ENCODE measurements at places on chromosomes 12 and 14. TPM values are rescaled to one million over a fixed set of nuclear protein-coding genes. Genes with fewer than 3 reads are reported as not detected.

GOLT1B gene
- total RNA-seq: 54.5 TPM

KCNC2 gene
- total RNA-seq: not detected

TESPA1 gene
- not detected for total RNA-seq

HOXC11 gene
- total RNA-seq: not detected

LRRIQ1 gene
- 0.17 TPM for total RNA-seq

PRKD1 gene
- total RNA-seq: 40.5 TPM

NID2 gene
- total RNA-seq: 183 TPM

NYNRIN gene
- total RNA-seq: 6.9 TPM

RNU6-7 gene
- not detected for total RNA-seq

KERA gene
- not detected for total RNA-seq

SYNE2 gene
- total RNA-seq: 12.5 TPM

CLEC9A gene
- total RNA-seq: not detected

ENDOU gene
- total RNA-seq: 0.40 TPM

TMEM119 gene
- total RNA-seq: 3.9 TPM

B4GALNT3 gene
- total RNA-seq: 0.13 TPM

GPR132 gene
- 0.26 TPM for total RNA-seq

RIMBP2 gene
- not detected for total RNA-seq

GPR68 gene
- 1.4 TPM for total RNA-seq

CLEC1B gene
- total RNA-seq: not detected

WASHC4 gene
- total RNA-seq: 109 TPM

MFAP5 gene
- total RNA-seq: 37.3 TPM

FGD6 gene
- total RNA-seq: 9.8 TPM

RDH16 gene
- total RNA-seq: 0.13 TPM

SUOX gene
- total RNA-seq: 12.6 TPM

IRAK3 gene
- total RNA-seq: 9.0 TPM

RTL1 gene
- total RNA-seq: not detected

TAS2R8 gene
- total RNA-seq: not detected

TPPP2 gene
- total RNA-seq: not detected

KRT79 gene
- total RNA-seq: not detected

DLK1 gene
- not detected for total RNA-seq

P2RX7 gene
- 1.3 TPM for total RNA-seq

GLS2 gene
- 0.13 TPM for total RNA-seq

TMEM30B gene
- total RNA-seq: 0.86 TPM

AKAP5 gene
- 0.20 TPM for total RNA-seq

SERPINA10 gene
- not detected for total RNA-seq

LRCOL1 gene
- total RNA-seq: not detected

ANG gene
- 6.8 TPM for total RNA-seq

NTF3 gene
- 3.1 TPM for total RNA-seq

TSPAN11 gene
- 0.13 TPM for total RNA-seq

RBMS2 gene
- total RNA-seq: 26.2 TPM

SYCP3 gene
- total RNA-seq: 0.33 TPM

SMARCC2 gene
- total RNA-seq: 57.7 TPM

MYH6 gene
- not detected for total RNA-seq

HOXC5 gene
- total RNA-seq: 0.39 TPM

CAPRIN2 gene
- total RNA-seq: 27.0 TPM

PLEKHD1 gene
- total RNA-seq: 0.07 TPM

POTEM gene
- total RNA-seq: not detected

LBHD2 gene
- not detected for total RNA-seq

NKX2-1 gene
- total RNA-seq: not detected

LRFN5 gene
- total RNA-seq: 11.3 TPM

RBP5 gene
- not detected for total RNA-seq

TPH2 gene
- total RNA-seq: not detected

PAWR gene
- total RNA-seq: 48.0 TPM

NANOG gene
- not detected for total RNA-seq

Measured in smooth muscle cell of the pulmonary artery (primary cell).